CD4-positive, alpha-beta T cell (primary cell): ENCODE measurements at places on chromosomes 2 and 18.

DNA sequence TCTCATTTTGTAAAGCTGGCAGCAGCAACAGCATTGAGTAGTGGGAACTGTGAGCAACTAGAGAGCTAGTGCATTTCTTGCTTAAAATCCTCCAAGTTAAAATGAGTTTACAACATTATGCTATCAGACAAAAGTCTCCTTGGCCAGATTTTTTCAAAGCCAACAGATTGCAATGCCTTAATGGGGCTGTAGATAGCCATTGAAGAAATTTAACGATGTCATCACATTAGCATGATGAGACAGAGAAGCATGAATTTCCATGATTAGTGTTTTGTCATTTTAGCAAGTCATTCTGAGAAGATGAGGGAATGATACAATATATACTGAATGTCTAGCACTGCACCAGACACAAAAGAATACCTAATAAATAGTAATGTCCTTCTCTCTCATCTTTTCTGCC, 307.5 kb upstream of the REG3G start:
- DNase-seq: no peak

- no peak for DNase-seq
Observed at GRCh38 chr2:59184276-59185020, 943.3 kb upstream of the FANCL start.

GRCh38 chr2:181991171-181991885, 5.7 kb downstream of the PPP1R1C start:
- no peak for DNase-seq

- no peak for DNase-seq
Observed at GRCh38 chr2:226839951-226840350, 4.1 kb downstream of the RHBDD1 start.

- DNase-seq: no peak
Observed at GRCh38 chr18:46627136-46627535, 29.9 kb downstream of the LOXHD1 start.

GRCh38 chr18:24015639-24016631, 1.4 kb downstream of the TTC39C start:
- DNase-seq: no peak

GRCh38 chr2:11757101-11757500, 10.7 kb downstream of the LPIN1 start:
- DNase-seq: no peak

DNA sequence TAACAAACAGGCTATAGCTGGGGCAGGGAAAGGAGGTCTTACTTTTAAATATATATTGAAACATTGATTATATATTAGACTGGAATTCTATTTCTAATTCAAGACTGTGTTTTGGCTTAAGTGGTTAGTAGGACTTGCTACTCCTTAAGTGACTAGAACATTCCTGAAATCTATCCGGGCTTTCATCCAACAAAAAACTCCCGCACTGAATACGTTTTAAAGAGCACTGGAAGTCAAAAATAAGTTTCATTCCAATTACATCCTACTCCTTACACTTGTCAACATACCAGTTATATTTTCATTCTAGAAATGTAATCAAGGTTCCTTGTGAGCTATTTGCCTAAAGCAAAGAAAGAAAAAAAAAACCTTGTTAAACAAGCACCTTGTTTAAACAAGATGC, 204.6 kb downstream of the SP3 start:
- no peak for DNase-seq
